GOT3 (cell line): ENCODE measurements at places on chromosomes 4 and X.

DNA sequence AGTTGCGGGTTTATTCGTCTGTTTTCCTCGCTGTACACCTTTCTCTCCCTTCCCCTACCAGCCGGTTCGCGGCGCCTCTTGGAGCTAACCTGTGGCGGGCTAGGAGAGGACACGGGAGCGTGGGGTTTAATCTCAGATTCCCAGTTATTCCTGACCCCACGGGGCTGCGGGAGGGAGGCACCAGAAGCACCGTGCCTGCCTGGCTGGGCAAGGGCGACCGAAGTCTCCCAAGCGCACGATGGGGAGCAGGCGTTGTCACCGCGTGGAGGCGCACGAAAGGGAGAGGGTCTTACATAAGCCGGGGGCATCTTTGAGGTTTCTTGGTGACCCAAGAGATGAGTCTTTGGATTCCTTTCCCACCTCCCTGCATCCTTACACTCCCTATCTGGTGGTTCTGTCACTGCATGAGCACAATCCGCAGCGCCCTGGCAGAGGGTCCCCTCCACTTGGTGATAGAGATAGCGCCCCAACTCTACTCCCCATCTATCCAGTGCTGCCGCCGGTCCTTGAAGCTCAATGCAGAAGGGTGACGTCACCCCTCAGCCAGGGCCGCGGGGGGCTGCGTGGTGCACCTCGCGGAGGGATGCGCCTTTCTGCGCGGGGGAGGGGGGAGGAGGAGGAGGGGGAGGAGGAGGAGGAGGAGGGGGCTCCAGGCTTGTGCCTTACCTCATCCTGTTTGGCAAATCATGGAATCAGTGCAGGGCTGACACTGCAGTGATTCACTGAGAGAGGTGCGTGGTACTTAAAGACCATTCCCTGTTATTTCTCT, 793 bp downstream of the TSPAN7 start:
- DNase-seq, result no peak

GRCh38 chr4:108052558-108053120, 63.0 kb downstream of the HADH start:
- no peak for DNase-seq

GRCh38 chr4:82711158-82711785, 87.3 kb downstream of the SCD5 start:
- no peak for DNase-seq

DNA sequence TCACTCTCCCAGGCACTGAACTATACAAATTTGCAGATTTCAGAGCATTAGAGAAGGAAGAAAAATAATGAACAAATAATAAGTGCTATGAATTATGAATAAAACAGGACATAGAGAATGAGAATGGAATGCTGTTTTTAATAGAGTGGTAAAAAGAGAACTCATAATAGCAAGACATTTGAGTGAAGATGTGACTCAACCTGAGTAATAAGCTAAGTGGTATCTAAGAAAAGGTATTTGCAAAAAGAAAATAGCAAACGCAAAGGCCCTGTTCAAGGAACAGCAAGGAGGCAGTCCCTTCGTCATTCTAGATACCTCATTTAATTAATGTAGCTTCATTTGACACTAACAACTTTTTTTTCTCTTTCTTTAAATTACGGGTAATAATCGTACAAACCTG, 1910.0 kb upstream of the TENM3 start:
- DNase-seq, result no peak

- DNase-seq, result no peak
Measured at GRCh38 chr4:76588274-76588673, 153.2 kb downstream of the SHROOM3 start.

- DNase-seq, result no peak
Measured at GRCh38 chrX:154351183-154352011, 23.0 kb downstream of the FLNA start.

DNA sequence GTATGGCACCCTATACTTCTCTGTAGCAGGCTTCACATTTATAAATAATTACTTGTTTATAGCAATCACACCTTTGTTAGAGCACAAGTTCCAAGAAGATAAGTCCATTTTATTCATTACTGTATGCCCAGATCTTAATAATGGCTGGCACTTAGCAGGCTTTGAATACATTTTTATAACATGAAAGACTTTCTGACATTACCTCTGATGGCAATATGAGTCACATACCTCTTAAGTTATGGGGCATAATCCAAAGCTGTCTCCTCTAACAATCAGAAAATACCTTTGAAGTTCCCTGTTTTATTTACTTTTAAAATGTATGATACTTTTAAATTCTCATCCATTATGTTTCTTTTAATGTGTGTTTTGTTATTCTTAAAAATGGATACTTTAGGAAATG, 12.2 kb downstream of the SCRG1 start:
- DNase-seq, result no peak

DNA sequence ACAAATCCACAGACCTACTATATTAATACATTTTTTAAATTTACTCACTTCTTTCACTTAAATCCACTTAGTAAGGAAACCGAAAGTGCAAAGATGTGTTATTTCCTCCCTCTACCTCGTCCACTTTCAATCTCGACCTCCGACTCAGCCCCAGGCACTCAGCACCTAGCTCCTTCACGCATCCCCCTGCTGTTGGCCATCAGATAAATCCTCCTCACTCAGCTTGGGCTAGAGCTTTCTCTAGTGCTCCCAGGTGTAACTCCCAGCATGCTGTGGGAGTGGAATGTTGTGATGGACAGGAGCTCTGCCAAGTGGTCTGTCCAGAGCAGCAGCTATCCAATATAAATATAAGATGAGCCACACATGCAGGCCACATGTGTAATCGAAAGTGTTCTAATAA, 26.7 kb upstream of the TEC start:
- no peak for DNase-seq
